ENCODE measurements at places on chromosomes 6 and 20.

DNA sequence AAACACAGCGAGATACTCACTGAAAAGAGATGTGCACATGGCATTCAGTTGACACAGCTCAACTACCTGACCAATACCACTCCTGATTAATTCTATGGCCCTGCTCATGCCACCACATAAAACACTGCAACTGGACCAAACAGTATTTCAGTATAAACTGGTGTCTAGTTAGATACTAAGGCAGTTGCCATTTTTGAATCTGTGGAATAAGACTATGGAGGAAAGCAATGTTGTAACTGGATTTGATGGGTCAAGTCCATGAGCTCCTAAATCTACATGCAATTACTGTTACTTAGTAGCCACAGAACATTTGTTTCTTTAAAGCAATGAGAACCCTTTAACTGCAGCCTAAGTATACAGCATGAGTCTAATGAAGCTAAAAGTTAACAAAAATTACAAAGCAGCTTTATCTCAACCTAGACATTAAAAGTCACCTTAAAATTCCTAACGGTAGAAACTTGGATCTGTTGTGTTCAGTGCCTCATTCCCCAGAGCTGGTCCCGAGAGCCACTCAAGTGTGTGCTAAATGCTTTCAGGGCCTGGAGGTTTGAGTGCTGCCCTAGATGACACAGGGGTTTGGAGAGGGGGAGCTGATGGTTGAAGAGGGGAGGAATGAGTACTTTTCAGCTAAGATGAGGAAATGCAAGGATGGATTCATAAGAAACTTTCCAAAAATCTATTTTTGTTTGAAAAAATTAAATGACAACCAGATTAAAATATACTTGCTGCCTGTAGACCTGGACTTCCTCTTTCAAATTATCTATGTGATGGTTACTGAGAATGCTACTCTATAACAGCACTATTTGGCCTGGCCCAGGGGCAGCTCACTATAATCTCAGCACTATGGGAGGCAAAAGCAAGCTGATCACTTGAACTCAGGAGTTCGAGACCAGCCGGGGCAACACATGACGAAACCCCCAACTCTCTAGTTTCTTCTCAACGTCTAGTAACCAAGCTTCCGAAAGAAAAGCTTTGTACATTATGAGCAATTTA lies 15.6 kb downstream of the SNX5 start:
- no peak for DNase-seq

- DNase-seq: no peak
Observed at GRCh38 chr6:33860706-33861474, 57.1 kb upstream of the MLN start.

DNA sequence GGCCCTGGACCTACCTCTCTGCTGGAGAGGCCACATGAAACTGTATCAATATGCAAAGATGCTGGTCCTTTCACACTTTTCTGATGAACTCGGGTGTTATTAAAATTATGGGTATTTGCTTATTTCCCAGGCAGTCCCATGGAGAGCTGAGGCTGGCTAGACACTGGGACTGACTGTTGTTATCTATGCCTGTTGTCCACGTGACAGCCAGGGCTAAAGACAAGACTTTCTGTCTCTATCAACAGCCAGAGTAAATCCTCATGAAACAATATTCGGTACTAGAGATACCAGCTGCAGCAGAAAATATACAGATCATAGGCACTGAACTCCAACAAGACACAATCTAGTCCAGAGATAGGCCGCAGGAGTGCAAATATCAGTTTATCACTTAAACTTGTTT lies 236.4 kb downstream of the FOXA2 start:
- DNase-seq: no peak

- DNase-seq: no peak
Observed at GRCh38 chr6:32637219-32637880, at the start of gene HLA-DQA1. TSS of gene HLA-DQA1 (plus strand) at chr6:32637406. CDS start at chr6:32637459, 53 bp downstream.

- peak; percentile 53 for DNase-seq
Observed at GRCh38 chr20:64176551-64176950, 12.3 kb downstream of the MYT1 start.

DNA sequence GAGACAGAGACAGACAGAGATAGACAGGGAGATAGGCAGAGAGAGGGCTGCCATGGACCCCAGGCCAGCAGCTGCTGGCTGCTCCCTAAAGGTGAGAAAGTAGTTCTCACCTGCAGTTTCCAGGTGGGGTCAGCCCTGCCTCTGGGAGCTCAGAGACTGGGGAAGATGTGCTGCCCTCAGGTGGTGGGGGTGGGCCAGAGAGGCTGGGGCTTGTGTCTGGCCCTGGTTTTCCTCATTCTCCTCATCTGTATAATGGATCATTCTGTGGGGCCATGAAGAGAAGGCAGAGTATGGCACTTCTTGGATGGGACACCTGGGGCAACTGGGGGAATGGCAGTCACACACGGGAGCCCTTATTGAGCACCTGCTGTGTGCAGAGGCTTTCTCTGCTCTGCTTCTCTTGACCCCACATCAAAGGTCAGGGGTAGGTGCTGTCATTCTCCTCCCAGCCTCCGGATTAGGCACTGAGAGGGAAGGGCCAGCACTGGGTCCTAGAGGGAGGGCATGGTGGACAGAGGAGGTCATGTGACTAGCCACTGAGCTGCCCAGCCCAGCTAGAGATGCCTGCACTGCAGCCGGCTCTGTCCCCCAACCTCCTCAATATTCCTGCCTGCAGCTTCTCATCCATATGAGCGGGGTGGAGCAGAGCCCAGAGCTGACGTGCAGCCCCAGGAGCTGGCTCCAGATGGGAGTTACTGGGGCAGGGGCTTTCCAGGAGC lies 4.1 kb downstream of the ANGPT4 start:
- no peak for DNase-seq

DNA sequence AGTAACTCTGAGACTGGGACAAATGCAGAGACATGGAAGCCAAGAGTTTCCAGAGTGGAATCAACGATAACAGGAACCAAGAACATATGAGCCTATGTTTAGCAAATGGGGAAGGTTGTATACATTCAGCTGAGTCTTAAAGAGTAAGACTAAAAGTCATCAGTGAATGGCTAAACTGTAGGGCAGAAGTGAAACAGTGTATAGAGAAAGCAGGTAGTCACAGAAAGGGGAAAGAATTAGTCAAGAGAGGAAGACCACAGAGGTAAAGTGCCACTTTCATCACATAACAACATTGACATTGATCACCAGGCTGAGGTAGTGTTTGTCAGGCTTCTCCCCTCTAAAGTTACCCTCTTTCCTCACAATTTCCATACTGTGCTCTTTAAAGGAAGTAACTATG lies 306.5 kb upstream of the SPTLC3 start:
- no peak for DNase-seq

DNA sequence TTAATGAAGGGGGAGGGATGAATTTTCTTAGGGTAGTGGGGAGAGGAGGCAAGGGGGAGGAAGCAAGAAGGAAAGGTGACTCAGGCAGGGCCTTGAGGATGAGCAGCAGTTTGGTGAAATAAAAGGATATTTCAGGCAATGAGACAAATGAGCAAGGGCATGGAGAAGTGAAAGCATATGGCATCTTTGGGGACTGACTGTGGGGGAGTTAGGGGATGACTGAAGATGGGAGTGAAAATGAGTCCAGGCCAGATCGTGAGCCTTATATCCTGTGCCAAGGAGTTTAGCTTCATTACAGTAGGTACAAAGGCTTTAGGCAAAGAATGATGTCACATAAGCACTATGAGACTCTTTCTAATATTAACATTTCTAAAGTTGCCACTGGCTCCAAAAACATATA lies 51.9 kb downstream of the ILRUN start:
- no peak for DNase-seq

GRCh38 chr20:11182720-11183119 lies 508.9 kb upstream of the JAG1 start:
- DNase-seq: no peak

DNA sequence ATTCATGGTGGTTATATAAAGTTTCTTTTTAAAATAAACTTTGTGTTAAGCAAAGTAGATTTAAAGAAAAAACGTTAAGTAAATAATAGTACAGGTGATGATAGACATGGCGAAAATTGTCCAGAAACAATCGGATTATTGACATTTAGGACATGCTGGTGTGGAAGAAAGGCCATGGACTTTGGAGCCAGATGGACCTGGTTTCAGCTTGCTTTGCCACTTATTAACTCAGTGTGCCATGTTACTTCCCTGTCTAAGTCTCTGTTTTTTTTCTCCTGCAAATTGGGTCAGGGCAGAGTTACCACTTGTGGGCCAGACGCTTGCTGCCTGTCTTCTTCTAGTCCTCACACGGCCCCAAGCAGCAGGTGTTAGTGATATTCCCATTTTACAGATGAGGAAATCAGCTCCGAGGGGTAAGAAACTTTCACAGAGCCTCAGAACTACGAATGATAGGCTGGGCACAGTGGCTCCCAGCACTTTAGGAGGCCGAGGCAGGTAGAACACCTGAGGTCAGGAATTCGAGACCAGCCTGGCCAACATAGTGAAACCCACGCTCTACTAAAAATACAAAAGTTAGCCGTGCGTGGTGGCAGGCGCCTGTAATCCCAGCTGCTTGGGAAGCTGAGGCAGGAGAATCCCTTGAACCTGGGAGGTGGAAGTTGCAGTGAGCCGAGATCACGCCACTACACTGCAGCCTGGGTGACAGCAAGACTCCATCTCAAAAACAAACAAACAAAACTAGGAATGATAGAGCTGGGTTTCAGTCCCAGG lies 12.4 kb downstream of the KIF3B start:
- no peak for DNase-seq

DNA sequence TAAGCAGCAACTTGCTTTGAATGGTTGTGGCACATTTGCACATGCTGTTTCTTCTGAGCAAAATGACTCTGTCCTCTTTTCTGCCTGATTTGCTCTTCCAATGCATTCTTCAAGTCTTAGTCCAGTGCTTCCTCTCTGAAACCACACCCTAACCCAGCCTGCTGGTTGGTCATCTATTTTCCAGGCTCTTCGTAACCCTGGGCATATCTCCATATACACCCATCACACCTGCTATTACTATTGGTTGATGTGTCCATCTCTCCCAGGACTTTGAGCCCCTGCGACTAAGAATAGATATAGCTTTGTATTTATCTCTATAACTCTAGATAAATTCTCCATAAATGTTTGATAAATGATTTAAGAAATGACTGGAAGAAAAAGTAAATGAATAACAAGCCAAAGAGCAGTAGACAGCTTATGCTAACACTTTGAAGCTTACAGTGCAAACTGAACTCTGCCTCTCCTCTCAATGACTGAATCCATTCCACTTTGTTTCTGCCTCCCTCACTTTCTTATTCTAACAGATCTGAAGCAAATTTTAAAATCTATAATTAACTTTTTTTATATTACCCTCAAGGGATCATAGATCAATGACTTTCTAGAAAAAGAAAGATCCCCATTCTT lies 59.7 kb upstream of the NT5E start:
- no peak for DNase-seq

- no peak for DNase-seq
Observed at GRCh38 chr6:80535914-80536565, 429.6 kb downstream of the BCKDHB start.

DNA sequence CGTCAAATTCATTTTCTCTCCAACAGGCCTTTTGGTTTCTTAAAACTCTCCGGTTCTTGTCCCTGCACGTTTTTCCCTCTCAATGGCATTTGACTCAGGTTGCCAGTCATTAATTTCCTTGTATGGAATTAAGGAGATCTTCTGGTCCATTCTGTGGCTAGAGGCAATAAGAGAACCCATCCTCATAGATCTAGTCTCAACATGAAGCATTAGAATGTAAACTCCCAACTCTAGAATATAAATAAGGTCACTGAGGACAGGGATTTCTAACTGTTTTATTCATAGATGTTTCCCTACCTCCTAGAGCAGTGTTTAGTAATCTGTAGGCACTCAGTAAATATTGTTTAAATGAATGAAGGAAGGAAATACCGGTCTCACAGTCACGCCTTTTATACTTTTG lies 185.2 kb upstream of the FLRT3 start:
- DNase-seq: no peak

- no peak for DNase-seq
Observed at GRCh38 chr6:16776394-16777017, 15.2 kb upstream of the ATXN1 start.

DNA sequence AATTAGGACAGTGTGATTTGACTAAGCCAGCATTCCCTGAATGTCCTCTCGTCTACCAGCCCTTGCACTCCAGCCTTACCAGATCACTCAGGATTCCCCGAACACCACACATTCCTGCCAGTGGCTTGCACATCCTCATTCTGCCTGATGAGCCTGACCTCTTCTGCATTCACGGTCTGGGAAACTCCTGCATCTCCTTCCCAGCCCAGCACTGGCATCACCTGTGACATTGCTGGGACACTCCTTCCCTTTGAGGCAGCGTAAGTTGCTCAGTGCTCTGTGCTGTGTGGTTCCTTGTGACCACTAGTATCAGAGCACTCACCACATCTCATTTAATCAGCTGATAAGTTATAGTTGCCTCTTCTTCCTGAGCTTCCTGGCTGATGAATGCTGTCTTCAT lies 17.3 kb downstream of the NCOA7 start:
- no peak for DNase-seq

GRCh38 chr6:70506321-70506720 lies 60.4 kb upstream of the SDHAF4 start:
- DNase-seq: no peak

DNA sequence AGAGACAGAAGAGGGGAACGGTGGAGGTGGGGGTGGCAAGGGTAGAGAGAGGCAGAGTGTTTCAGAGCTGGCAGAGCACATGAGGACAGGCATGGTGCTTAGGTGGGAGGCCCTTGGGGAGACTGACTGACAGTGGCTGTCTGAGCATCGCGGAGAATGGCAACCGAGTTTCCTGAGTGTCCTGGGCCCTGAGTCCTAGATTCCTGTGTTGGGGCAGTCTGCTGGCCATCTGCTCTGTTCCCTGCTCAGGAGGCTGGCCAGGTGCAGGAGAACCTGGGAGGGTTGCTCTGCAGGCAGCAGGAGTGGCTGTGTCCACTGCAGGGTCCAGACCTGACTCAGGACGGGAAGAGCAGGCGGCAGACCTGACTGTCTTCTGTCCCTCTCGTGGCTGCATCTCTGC lies 248.9 kb downstream of the LRFN2 start:
- no peak for DNase-seq

- DNase-seq: no peak
Observed at GRCh38 chr6:136987526-136987925, 57.2 kb downstream of the IL20RA start.

- DNase-seq: no peak
Observed at GRCh38 chr6:128057946-128058345, 157.1 kb upstream of the THEMIS start.

GRCh38 chr20:44010162-44010704 lies 95.6 kb downstream of the TOX2 start:
- DNase-seq: no peak

DNA sequence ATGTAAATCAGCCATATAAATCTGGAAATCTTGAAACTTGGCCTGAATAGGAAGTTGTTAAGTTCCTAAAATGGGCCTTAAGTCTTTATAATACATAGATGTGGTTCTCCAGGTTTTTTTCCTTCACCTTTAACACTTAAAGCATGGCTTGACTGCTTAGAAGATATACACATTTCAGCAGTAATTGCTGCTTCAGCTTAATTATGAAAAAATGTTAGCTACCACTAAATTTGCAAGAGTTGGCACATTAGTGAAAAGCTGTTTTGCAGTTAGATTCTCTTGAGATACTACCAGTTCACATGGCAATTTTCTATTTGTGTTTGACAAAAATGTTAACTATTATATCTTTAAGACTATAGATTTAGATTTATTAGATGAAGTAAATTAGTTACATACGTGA lies 72.7 kb upstream of the MYO6 start:
- DNase-seq: no peak

Measured in anterior cingulate cortex (tissue), 58 donors.